Right forelimb (tissue), 1 donor: ENCODE measurements at places on chromosomes 6 and 20.

GRCh38 chr20:3045042-3045815 lies 623 bp upstream of the MRPS26 start:
- no peak for DNase-seq

DNA sequence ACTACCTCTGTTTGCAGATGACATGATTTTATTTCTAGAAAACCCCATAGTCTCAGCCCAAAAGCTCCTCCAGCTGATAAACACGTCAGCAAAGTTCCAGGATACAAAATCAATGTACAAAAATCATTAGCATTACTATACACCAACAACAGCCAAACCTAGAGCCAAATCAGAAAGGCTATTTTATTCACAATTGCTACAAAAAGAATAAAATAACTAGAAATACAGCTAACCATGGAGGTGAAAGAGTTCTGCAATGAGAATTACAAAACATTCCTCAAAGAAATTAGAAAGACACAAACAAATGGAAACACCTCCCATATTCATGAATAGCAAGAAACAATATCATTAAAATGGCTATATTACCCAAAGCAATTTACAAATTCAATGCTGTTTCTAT lies 65.6 kb upstream of the HTR1E start:
- DNase-seq = no peak

GRCh38 chr6:44697327-44697726 lies 309.8 kb downstream of the CDC5L start:
- DNase-seq = no peak

DNA sequence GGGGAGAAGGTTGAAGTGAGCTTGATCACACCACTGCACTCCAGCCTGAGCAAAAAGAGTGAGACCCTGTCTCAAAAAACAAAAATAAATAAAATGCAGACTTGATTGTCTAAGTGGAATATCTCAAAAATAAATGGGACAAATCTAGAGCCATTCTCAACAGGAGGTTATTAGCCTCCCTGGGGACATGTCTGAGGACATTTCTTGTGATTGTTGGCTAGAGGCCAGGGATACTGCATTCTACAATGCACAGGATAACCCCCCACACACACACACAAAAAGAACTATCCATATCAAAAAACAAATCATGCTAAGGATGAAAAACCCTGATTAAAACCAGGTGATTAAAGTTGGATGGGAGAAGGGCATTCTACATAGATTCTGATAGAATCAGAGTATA lies 37.5 kb downstream of the FAM217A start:
- DNase-seq = no peak

DNA sequence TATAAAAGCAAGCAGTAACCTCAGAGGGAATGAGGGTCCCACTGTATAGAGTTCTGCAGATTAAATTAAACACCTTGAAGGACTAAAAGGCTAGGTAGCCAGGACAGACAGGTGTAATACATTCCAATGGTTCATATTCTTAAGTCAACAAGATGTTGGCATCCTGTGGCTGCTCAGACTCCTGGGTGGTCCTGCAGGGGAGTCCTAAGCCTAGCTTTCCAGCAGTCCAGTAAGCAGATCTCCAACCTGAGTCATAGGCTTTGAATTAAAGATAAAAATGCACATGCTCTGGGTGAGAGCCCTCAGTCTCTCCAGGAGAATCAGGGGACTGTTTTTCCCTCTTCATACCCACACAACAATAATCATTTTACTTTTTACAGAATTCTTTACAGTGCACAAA lies 307.3 kb upstream of the SUPT3H start:
- no peak for DNase-seq

GRCh38 chr20:62772990-62773844 lies 23.1 kb upstream of the MRGBP start:
- DNase-seq = no peak

- no peak for DNase-seq
Observed at GRCh38 chr6:38112181-38112580, 292.7 kb downstream of the ZFAND3 start.

DNA sequence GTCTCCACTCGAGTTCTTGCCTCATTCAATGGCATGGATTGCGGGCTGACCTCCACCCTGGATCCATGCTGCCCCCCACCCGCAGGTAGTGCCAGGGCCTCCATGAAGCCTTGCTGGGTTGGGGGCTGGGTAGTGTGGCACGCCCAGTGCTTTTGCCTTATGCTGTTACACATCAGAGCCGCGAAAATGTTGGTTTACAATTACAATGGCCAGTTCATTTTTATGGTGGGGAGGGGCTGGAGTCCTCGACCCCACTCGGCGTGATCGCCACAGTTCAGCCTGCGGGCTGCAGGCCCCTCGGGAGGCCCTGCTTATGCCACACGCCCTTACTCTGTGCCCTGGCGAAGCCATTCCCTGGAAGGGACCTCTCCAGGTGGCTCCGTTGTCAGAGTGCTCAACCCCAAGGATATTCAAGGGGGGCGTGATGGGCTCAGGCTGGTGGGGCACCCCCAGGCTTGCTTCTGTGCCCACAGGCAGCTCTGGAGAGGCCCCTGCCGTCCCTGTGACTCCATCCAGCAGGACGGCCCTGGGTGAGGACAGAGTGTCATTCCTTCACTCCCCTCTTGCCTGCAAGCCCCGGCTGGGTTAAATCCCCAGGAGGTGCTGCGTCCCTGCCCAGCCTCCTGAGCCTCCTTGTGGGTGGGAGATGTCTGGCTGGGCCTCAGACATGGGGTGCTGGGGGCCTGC lies 14.8 kb downstream of the ITPA start:
- no peak for DNase-seq

DNA sequence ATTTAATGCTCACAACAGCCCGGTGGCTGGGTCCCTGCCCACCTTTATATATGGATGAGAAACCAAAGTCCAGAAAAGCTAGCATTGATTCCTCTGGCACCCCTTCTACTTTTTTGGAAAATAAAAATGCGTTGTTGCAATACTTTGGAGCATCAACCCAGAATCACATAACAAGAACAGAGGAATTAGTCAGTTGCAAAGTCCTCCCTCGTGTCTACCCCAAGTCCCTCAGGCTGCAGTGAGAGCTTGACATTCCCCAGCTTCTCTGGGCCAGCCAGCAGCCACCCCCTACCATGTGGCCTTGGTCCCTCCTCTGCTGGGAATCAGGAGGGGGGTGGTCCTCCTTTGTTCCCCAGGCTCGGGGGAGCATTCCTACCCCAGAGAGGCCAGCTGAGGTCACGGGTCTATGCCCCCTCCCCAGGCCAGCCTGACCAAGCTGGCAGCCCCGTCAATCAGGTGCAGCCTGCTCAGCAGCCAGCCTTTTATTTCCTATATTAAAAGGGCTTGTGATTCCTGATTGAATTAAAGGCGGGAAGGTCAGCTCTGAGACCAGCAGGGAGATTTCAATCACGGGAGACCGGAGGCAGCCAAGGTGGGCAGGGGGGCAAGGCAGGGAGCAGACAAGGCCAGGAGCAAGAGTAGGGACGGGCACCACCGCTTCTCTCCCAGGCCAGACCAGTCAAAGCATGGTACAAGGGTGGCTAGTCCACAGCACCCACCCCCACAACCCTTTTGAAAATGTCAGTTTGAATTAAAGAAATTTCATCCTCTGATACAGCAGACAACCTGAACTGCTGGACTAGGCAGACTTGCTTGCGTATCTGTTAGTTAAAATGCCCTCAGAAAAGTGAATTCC lies 158.9 kb downstream of the MRPL14 start:
- no peak for DNase-seq

DNA sequence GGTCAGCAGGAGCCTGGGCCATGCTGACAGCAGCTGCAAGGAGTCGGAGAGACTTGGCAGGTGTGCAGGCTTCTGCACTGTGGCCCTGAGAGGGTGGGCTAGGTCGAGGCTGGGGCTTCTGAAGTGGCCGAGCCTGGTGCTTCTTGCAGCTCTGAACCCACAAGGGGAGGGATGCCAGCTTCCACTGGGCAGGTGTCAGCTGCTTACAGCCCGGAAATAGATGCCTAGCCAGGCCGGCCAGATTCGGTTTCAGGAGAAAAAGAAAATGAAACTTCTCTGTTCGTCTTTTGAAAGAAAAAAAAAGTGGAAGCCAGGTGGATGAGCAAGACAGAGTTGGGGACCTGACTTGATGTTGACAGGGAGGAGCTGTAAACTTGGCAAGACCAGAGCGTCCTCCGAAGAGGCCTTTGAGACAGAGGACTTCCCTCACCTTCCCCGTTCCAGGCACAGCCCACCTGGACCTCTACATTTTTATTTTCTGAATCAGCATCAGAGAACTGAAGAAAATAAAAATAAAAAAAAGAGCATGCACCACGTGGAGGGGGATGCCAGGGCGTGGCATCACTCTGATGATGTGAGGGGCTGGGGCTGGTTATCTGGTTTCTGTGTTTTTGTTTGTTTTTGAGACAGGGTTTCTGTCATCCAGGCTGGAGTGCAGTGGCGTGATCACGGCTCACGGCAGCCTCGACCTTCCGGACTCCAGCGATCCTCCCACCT lies at the start of gene ZBP1:
Gene ZBP1 (minus strand): TSS at position 153 of the 717 bp plus-strand sequence. CDS start 131 bp downstream, at position 22.
- DNase-seq = peak; percentile 37

GRCh38 chr6:130417951-130418350 lies 52.1 kb downstream of the TMEM200A start:
- no peak for DNase-seq

GRCh38 chr20:54078296-54078984 lies 8.0 kb upstream of the BCAS1 start:
- no peak for DNase-seq

- no peak for DNase-seq
Observed at GRCh38 chr6:34970488-34970887, 81.4 kb downstream of the ANKS1A start.
